Hindlimb muscle (tissue), 1 donor: ENCODE measurements at places on chromosomes 1 and 21. TPM values are rescaled to one million over a fixed set of nuclear protein-coding genes. Genes with fewer than 3 reads are reported as not detected.

The PUM1 gene
- polyA plus RNA-seq: 60.9 TPM

The TNFRSF9 gene
- 0.12 TPM for polyA plus RNA-seq

DNA sequence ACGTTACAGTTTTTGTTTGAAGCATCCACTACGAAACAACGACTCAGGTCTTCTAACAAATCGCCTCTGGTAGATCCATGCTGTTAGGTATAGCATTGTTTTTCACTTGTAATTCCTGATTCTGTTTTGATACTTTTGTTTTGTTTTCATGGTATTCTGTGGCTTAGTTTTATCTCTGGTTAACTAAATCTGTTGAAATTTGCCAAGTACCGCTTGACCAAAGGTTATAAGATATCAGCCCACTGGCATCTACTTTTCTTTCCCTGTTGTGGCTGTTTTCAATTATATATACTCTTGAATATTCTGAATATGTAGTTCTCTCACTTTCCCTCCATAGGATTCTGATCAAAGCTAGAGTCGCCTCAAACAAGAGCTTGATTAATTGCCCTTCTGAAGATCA lies 274.8 kb upstream of the C1orf105 start:
- no peak for DNase-seq

- no peak for DNase-seq
These were observed 12.2 kb downstream of the ALG6 start for GRCh38 chr1:63379583-63379982.

GRCh38 chr1:193476748-193477147 lies 290.3 kb upstream of the B3GALT2 start:
- DNase-seq: no peak

DNA sequence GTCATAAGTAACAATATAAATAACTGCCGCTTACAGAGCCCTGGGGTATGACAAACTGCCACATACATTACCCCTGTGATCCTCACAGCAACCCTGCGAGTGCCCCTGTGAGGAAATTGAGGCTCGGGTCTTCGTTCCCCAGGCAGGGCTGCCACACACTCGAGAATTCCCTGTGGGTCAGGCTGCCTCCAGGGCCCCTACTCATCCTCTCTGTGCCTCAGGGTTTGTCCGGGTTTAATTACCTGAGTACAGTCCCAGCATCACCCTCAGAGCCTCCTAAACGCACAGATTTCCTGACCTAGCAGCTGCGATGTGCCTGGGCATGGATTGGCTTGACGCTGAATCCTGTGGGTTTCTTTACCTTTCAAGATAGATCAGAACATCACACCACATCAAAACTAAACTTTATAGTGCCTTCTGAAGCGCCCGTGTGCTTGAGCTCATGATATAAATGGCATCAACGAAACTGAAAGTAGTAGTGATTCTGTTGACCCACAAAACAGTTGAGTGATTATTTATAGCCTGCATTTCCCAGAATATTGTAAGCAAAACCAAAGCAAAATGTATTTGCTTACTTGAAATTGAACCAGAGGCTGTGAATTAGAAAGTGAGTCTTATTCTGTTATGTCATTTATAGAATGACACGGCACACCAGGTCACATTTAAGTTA lies 14.0 kb downstream of the SLC37A1 start:
- no peak for DNase-seq

- DNase-seq: peak; percentile 22
These were observed 49.8 kb upstream of the SCAF4 start for GRCh38 chr21:31781737-31782136.
